T-cell (primary cell): ENCODE measurements at places on chromosomes 2 and 18. TPM values are rescaled to one million over a fixed set of nuclear protein-coding genes. Genes with fewer than 3 reads are reported as not detected.
A peak's percentile ranks its signal among the peaks of the same experiment; 100 is the strongest.

DNA sequence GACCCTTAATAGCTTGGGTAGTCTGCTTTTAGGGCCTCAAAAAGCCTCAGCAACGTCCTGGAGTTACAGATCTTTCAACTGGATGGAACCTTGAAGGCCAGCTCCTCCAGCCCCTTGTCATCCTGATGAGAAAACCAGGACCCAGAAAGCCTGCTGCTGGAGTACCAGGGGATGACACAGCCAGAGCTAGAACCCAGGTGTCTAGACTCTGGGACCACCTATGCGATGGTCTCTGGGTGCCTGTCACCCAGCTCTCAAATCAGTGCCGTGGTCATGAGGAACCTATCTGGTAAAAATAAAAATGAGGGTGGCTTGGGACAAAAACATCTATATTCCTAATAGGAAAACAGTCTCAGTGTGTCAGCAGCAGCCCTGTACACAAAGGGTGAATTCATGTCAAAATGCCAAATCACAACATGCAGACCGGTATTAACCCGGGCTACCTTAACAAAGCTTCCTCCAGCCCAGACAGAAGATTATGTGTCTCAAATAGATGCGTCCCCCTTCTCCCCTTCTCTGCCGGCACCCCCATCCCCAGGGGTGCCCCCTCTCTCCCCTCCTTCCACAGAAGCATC lies 28.5 kb downstream of the SMAD7 start:
- no peak for DNase-seq

Gene IL1B
- total RNA-seq, result 4.4 TPM

GRCh38 chr2:217943446-217944321 lies 59.1 kb downstream of the TNS1 start:
- DNase-seq, result no peak

DNA sequence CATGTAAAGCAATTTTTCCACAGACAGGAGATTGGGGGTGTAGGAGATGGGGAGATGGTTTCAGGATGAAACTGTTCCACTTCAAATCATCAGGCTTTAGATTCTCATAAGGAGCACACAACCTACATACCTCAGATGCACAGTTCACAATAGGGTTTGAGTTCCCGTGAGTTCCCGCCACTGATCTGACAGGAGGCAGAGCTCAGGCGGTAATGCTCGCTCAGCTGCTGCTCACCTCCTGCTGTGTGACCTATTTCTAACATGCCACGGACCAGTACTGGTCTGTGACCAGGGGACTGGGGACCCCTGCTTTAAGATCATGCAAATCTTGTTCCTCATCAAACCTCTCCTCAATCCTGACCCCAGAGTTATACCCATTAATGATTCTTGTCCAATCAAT lies 70.1 kb downstream of the RPE start:
- DNase-seq, result no peak

- no peak for DNase-seq
Observed at GRCh38 chr2:42964439-42965083, 172.2 kb upstream of the HAAO start.

GRCh38 chr2:181790716-181791649 lies 100.5 kb upstream of the ITPRID2 start:
- no peak for DNase-seq

DNA sequence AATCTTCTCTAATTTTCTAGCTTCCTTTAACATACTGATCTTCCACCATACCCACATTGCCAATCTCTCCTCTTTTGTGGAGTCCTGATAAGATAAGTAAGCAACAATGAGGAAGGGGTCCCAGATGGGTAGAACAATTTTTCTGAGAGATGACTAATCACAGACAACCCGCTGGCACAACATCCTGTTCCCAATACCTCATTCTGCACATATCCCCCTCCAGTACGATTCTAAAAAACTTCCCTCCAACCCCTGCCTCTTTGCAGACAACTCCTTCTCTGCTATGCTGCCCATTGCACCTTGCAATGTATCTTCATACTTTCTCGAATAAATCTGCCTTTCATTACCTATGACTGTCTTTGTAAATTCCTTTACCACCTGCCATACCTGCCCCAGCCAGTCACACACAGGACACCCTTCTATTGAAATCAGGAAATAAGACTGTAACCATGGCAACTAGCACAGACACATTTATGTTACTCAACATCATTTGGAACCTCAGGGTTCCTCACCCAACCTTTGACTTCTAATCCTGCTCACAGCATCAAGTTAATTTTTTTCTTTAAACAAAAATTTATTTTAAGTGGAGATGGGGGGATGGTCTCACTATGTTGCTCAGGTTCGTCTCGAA lies 7.4 kb upstream of the EXOC6B start:
- peak; percentile 7 for DNase-seq

Gene ACKR3
- 6.9 TPM for total RNA-seq

GRCh38 chr2:128312411-128312810 lies 6.3 kb downstream of the HS6ST1 start:
- no peak for DNase-seq

Gene ANKRD62
- total RNA-seq, result not detected

- DNase-seq, result no peak
Observed at GRCh38 chr2:18208956-18209355, 330.5 kb downstream of the KCNS3 start.

GRCh38 chr2:18903750-18904149 lies 314.4 kb upstream of the NT5C1B start:
- DNase-seq, result no peak

- no peak for DNase-seq
Observed at GRCh38 chr18:49988101-49988500, 174.8 kb upstream of the ACAA2 start.

Gene MOCOS
- total RNA-seq, result 0.16 TPM

DNA sequence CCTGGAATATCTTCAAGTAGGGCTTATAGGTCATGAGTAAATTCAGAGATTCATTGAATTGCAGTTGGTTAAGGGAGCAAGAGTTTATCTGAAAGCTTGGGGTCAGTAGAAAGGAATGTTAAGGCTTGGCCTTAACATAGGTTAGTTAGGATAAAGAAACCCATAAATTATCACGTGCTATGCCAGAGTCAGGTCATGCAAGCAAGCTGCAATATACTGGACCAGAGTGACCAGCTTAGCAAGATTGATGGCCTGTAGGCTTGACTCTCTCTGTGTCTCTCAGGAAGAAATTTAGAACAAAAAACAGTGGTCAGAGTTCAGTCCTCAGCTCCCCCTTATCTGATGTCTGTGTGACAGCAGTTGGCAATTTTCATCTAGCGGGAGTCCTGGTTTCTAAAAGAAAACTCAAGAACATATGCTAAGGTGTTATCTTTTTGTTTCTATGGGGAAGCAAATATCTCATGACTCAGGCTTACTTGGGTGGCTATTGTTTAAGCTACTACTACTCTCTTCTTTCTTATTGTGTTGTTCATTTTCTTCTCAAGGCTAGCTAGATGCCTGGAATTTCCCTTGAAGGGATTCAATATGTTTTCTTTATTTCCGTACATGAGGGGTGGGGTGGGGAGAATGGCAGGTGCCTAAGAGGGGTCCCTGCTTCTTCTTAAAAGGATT lies 28.7 kb upstream of the MARCO start:
- no peak for DNase-seq

Gene CAPN13
- total RNA-seq, result not detected

Gene FAM98A
- 16.1 TPM for total RNA-seq

DNA sequence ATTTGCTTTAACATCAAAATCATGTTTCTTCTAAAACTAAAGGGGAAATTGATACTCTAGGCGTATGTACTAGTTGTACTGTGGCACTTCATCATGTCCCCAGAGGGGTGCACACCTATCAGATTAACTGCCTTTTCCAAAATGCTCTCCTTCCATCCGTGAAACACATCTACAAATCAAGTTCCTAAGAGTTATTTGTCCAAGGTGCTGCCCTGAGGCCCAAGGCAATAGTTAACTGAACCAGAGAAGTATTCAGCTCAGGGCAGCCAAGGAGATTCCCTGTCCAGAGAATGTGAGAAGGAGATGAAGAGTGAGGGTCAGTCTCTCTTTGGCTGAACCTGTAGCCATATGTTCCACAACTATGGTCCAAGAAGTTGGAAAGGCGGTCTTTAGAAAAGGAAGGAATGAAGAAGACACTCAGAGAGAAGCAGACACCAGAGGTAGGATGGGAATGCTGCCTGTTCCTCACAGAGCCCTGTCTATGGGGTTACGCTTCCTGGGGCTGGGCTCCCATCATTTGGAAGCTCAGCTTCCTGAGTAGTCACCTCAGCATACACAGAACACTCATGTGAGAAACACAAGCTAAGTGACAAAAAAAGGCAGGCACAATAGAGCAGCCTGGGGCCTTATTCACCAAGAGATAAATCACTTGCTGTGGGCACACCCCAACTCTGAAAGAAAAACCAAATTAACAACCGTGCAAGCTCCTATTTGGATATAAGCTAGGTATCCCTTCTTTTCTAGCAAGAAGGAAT lies 55.6 kb downstream of the ANKRD44 start:
- no peak for DNase-seq

DNA sequence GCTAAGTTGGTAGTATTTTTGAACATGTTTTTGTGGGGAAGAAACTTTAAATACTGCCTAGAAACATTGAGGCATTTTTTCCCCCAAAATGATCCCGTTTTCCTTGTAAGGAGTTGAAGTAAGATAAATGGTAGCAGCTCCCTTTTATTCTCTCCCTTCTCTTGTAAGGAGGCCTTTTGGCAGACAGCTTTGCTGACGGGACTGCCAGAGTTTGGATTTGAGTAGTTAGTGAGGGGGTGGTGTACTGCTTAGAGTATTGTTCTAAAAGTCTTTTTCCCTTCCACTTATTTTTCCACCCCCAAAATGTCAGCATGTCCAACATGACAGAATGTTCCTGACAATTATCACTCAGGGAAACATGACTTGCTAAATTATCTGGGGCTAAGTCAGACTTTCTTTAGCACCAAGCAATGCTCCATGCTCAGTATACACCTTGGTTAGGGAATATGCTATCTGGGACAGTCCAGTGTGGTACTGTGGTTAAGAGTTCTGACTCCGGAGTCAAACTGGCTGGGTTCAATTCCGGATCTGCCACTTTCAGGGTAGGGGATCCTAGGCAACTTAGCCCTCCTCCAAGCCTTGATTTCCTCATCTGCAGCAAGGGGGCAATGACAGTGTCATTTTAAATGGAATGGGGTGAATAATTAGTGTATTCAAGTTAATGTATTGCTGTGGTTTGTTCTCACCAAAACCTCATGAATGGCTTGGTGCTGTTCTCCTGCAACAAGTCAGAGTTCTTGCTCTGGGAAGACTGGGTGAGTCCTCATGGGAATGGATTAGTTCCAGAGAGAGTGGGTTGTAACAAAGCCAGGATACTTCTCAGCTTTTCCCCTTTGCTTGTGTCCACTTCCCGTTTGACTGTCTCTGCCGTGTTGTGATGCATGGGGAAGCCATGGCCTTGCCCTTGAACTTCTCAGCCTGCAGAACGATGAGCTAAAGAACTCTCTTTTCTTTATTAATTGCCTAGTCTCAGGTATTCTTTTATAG lies 116.2 kb downstream of the TANC1 start:
- no peak for DNase-seq

DNA sequence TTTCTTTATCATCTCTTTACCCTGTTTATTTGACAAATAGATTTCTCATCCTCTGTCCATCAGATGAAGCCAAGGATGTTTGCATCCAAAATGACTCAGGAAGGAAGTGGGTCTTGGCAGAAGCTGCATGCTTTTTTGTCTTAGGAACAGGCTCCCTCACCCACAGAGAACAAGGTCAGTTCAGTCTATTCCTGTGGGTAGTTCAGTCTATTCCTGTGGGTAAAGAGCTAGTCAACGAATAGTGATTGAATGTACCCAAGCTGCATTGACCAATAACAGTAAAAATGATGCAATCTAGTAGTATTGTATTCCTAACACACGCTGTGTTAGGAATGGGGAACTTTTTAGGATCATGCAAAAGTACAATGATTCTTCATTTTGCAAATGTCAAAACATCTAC lies 290.8 kb upstream of the TANK start:
- DNase-seq, result no peak

DNA sequence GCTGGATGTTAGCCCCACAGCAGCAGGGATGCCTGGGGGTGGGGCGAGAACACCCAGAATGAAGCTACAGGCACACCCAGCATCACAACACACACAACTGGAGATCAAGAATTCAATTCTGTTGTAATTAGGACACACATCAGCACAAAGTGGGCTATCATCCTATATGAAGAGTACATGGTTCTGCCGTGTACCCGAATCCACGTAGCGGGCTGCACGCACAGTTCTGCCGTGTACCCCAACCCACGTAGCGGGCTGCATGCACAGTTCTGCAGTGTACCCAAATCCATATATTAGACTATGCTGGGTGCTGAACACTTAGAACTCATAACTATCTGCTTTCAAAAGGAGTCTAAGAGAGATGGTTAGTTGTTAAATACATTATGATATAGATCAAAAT lies 86.5 kb downstream of the EIPR1 start:
- no peak for DNase-seq

GRCh38 chr18:13943338-13943737 lies 28.0 kb upstream of the MC2R start:
- no peak for DNase-seq

- no peak for DNase-seq
Observed at GRCh38 chr2:6999211-6999877, 82.1 kb downstream of the RNF144A start.

GRCh38 chr2:228705318-228705717 lies 523.8 kb upstream of the SPHKAP start:
- no peak for DNase-seq
